ENCODE measurements at places on chromosomes 2 and 18.

GRCh38 chr2:79235135-79235534 lies 75.6 kb upstream of the REG3A start:
- no peak for DNase-seq

GRCh38 chr2:102037681-102038080 lies 45.9 kb downstream of the IL1R2 start:
- peak; percentile 66 for DNase-seq

DNA sequence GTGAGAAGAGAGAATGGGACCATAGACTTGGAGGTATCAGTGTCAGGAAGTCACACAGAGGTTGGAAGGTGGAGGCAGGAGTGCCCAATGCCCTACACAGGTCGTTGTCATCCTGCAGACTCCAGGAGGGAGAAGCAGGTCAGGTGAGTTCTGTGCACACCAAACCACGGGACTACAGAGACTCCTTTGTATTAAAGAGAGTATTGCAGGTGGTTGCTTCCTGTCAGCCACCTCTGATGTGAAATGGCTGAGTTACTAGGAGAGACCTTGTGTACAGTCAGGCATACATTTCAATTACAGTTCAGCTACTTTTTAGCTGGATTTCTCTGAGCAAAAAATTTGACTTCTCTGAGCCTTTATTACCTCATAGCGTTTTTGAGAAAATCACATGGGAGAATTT lies 51.6 kb downstream of the SPP2 start:
- no peak for DNase-seq

- no peak for DNase-seq
These were observed 45.4 kb downstream of the M1AP start for GRCh38 chr2:74602586-74603281.

GRCh38 chr2:96762529-96763311 lies 2.0 kb downstream of the CNNM4 start:
- DNase-seq = no peak

DNA sequence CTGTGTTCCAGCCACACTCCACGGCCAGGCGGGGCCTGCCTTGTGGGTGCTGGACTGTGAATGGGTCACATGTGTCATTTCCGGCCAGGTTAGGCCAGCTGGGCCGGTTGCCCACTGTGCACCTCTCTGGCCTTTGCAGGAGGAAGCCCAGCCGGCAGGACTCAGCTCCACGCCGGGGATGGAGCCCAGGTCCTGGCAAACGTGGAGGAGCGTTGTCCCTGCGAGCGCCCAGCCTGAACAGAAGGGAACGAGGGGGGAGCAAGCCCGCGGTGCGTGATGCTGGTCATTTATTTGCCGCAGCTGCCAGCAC lies 152.9 kb downstream of the PXDN start:
- no peak for DNase-seq

- DNase-seq = no peak
These were observed 16.0 kb downstream of the EVX2 start for GRCh38 chr2:176067589-176068418.

GRCh38 chr2:72738096-72738495 lies 87.7 kb downstream of the EXOC6B start:
- no peak for DNase-seq

DNA sequence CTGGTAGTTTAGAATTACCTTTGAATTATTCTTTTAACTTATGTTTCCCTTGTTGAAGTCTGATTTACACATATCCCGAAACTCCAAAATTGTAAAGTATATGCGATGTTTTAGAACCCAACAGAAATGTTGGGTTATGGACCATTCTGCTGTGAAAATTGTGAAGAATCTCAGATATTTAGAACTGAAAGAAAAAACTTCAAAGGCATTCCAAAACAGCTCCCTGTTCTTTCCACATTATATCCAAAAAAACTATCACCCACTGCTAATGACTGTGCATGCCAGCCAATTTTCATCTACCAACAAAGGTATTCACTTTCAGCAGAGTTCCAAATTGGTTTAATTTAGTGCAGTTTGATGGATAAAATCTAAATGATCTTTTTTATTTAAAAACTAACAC lies 21.5 kb upstream of the PDE1A start:
- no peak for DNase-seq

DNA sequence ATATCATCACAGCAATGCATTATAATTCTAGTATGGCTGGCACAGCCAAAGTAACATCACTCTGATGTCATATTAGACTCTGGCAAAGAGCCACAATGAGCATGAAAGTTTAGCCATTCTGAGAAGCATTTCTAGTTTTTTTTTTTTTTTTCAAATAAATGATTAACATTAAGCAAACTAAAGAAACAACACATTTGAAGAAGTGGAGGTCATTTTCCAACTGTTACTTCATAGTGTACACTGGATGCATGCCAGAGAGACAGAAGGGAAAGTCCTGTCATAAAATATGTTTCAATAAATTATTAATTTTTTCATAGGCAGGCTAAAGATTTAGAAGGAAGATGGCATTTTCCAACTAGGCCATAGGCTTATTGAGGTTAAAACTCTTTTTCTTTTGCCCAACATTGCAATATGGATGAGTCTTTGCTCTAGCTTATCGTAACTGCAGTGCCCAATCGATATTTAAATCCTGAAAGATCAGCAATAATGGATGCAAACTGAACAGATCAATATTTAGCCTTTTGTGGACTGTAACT lies 1630.4 kb upstream of the ACVR2A start:
- no peak for DNase-seq

DNA sequence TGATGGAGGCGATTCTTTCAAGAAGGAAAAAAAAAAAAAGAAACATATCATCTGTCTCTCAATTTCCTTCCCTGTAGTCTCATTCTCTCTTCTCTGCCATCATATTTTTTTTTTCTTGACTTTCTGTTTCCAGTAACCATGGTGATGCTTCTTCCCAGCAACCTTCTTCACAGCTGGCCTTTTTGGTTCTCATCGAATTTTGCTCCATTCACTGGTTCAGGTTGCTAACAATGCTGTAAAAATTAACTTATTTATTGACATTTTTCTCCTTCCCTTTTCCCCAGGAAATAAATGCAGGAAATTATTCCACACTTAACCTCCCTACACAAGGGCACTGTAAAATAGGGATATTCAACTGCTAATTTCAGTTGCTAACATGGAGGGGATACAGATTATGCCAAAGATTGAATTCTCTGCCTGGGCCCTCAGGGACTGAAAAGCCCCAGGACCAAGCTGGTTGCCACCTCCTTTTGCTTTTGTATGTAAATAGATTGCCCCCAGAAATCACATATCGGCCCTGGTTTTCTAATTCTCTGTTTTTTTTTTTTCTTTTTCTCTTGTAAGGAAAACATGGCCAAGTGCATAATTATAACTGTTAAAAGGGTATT lies 154.7 kb downstream of the MAP2 start:
- DNase-seq = peak; percentile 11

All from muscle of arm (tissue), 14 donors.